RWPE2 (cell line): ENCODE measurements at places on chromosomes 4 and X.

DNA sequence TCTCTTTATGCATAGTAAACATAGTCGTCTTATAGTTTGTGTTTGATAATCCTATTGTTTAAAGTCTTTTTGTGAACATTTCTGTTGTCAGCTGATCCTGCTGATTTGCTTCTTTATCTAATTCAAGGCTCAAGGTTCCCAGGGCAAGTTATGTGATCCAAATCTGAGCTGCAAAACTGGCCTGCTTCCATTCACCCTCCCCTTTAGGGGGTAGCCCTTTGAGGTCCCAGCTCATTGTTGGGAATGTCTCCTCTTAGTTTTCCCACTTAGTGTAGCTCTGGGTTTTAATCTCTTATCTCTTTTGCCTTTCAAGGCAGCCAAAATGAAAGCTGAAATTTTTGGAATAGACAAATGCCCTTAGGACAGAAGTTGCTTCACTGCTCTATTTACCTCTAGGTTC is 40.2 kb upstream of the MAGED1 start:
- no peak for DNase-seq

GRCh38 chr4:38868059-38868960 is 704 bp downstream of the FAM114A1 start:
- DNase-seq: peak; percentile 62

DNA sequence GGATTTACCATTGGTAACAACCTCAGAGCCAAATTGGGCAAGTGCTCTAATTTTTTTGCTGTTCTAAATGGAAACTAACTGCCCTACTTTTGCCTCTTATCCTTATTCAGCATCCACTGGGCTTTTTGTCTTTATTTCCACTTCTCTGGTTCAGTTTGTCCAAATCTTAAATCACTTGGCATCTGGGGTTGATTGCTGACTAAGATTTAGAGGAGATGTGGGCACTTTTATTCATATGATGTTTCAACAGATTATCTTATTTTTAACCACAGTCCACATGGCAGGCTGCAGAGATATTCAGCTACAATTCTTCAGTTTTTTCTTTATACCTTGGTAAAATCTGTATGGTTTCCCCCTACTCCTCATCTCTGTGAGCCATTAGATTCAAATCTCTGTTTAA is 1161.4 kb upstream of the PCDH7 start:
- DNase-seq: no peak

GRCh38 chr4:41874398-41874797 is 60.8 kb upstream of the TMEM33 start:
- DNase-seq: no peak

- no peak for DNase-seq
Observed at GRCh38 chrX:120251471-120252011, 929 bp downstream of the ZBTB33 start.

DNA sequence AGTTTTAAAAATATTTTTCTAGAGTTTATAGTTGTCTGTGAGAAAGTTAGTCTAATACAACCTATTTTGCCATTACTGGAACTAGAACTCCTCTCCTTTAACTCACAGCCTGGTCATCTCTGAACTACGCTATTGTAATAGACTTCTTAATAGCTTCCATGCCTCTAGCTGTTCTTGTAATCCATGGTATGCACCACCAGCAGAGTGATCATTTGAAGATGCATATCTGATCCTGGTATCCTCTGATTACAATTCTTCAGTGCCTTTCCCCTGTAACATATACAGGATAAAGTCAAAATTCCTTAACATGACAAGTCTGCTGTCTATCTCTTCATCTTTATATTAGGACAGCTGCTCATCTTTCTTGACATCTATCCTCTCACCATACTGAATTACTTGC is 37.6 kb upstream of the NALF2 start:
- DNase-seq: no peak

GRCh38 chrX:124401696-124402095 is 55.3 kb downstream of the SH2D1A start:
- no peak for DNase-seq

GRCh38 chr4:38290366-38290765 is 330.2 kb downstream of the PTTG2 start:
- no peak for DNase-seq

DNA sequence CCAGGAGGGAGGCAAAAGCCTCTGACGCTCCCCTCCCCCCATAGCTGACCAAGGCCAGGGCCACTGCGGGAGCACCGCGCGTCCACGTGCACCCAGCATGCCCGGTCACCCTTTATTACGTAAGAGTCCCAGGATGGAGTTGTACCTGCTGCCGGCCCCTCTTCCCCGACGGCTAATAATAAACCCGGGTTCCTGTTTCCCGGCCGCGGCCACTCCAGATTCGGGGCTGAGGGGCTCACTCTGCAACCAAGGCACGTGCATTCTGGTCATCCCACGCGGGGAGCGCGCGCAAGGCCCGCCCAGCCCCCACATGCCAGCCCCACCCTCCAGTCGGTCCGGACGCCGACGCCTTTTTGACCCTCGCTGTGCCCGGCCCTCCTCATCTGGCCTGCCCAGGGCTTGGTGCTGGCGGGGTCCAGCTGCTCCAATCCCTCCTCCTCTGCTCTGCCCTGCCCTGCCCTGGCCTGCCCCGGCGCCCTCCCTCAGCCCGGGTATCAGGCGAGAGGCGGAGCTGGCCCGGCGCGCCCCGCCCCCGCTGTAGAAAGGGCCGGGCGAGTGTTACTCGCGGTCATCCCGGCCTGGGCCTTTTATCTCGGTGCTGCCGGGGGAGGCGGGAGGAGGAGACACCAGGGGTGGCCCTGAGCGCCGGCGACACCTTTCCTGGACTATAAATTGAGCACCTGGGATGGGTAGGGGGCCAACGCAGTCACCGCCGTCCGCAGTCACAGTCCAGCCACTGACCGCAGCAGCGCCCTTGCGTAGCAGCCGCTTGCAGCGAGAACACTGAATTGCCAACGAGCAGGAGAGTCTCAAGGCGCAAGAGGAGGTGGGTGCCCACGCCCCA is 2.6 kb downstream of the MID1IP1 start:
- DNase-seq: peak; percentile 86

GRCh38 chr4:14277505-14277904 is 650.0 kb upstream of the BOD1L1 start:
- DNase-seq: no peak

- DNase-seq: no peak
Observed at GRCh38 chr4:140469791-140470733, 28.0 kb downstream of the MGAT4D start.

DNA sequence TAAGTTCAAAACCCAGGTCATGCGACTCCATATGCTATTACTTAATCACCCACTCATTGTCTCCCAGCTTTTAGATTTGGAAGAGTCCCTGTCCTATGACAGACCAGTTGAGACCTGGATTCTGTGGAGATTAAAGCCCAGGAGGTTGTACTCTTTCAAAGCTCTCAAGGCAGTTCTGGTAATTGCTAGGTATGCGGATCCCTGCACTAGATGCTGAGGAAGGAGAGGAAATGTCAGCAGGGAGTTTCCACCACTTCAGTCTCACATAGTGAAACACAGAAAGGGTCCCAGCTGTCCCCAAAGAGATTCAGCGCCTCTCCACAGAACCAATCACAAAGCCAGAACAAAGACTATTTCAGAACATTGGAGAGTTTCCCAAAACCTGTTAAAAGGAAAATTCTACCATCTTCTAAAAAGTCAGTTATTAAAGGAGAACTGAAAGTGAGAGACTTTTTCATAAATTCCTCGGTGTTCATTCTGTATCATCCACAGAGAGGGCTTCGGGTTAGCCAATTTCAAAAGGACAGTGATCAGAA is 53.4 kb downstream of the IRF2 start:
- DNase-seq: no peak

GRCh38 chr4:76571274-76571673 is 136.2 kb downstream of the SHROOM3 start:
- no peak for DNase-seq

DNA sequence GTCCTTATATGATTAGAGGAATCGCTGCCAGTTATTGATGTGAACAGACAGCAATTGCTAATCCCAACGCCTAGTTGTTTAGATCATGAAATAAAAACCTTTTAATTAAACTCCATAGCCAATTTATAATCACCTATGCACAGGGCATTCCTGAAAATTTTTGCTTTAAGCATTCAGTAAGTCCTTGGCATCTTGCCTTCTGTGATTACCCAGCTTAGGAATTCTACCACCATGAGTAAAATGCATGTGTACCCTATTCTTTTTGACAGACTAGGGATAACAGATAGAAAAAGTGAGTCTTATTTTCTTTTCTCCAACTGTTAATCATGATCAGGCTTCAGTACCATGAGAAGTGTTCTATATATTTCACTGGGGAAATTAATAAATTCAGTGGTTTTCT is 995.3 kb upstream of the GRIA3 start:
- DNase-seq: no peak

DNA sequence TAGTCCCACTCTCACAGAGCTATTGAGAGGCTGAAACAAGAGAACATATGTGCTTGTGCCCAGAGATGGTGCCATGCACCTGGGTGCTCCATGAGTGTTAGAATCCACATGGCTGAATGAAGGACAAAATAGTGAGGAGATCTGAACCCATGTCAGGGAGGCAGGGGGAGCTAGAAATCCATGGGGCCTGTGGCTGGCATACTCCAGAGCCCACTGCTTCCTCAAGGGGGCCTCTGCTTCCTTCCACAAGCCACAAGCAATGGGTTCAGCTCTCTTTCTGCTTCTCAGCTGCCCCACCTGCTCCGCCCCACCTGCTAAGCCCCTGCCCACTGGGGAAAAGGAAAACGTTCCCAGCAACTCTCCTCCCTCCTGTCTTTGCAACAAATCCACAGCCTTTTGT is 46.1 kb downstream of the PJA1 start:
- DNase-seq: no peak

GRCh38 chr4:41661442-41662076 is 87.0 kb downstream of the PHOX2B start:
- DNase-seq: no peak

DNA sequence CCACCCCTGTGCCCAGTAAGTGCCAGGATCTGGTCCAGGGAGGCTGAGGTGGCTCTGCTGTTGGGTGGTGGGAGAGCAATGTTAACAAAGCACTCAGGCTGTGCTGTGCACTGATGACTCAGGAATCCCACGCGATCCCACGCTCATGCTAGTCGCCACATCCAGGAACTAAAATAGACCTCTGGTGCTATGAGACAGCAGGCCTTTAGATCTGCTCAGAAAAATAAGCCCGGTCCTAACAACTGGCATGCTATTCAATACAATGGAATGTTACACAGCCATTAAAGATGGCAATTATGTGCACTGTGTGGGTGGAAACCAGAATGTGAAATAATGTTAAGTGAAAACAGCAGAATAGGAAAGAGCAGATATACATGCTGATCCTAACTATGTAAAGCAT is 26.0 kb downstream of the ARL13A start:
- no peak for DNase-seq

- no peak for DNase-seq
Observed at GRCh38 chr4:32172761-32173160, 1452.6 kb downstream of the PCDH7 start.

GRCh38 chrX:19172741-19173140 is 50.5 kb upstream of the ADGRG2 start:
- DNase-seq: no peak

DNA sequence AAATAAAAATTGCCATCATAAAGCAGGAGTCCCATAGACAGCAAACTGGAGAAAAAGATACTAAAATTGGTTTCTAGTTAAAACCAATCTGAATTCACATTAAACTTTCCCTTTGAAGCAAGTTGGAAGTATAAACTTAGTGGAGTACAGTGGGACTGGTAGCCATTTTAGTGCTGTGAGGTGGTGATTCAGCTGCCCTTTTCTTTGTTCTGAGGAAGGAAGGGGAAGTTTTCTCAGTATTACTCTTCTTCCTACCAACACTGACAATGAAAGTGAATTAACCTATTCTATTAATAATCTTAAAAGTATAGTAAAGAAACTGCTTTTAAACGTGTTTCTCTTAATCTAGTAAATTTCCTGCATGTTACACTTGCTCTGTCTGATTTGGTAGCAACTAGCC is 36.7 kb downstream of the SLC9A6 start:
- DNase-seq: no peak
